Activated T-cell treated with anti-CD3 and anti-CD28 coated beads for 4 hours (primary cell): ENCODE measurements at places on chromosomes 7 and 10.
A peak's percentile ranks its signal among the peaks of the same experiment; 100 is the strongest.

DNA sequence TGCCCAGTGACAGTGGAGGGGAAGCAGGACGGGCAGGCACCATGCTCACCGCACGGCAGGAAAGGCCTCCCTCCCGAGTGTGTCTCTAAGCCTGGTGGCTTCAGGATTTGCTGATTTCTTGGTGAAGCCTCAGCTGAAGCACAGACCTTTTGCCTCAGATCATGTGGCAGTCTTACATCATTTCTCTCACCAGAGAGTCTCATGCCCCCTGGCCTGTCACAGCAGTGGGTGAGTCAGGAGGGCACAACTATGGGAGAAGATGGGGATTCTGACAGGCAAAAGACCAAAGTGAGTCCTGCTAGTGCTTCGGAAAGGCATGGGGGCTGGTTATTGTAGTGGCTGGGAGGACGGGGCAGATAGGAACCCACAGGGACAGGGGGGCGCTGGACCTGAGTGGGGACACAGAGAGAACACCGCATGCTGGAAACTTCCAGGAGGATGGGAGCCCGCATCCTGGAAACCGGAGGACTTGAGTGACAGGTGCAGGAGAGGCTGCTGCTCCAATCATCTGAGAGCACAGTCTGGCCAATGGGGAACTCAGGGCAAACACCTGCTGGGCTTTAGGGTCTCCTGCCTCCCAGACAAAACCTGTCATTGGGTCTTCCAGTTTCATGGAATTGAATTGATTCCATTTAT, 166.8 kb downstream of the ADARB2 start:
- DNase-seq: no peak

DNA sequence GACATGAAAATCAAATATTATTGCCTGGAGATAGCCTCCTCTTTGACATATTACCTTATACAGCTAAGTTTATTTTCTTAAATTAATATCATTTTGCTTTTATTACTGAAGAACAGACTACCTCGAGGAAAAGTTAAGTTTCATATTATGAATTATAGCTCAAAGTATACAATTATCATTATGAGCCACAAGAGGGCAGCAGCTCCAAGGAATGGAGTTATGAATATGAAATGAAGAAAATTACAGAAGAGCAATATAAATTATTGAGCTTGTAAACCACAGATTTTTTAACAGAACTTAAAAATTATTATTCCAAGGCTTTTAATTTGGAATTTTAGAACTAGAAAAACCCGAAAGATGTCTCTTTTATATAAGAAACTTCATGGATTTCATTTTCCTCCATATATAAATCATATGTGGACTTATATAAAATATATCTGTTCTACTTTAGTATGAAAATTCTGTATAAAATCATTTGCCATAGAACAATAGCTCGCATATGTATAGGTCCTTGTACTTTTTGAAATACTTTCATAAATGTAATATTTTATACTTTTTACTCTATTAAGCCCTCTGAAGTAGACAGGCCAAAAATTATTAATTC, 40.1 kb downstream of the IQUB start:
- peak; percentile 17 for DNase-seq

DNA sequence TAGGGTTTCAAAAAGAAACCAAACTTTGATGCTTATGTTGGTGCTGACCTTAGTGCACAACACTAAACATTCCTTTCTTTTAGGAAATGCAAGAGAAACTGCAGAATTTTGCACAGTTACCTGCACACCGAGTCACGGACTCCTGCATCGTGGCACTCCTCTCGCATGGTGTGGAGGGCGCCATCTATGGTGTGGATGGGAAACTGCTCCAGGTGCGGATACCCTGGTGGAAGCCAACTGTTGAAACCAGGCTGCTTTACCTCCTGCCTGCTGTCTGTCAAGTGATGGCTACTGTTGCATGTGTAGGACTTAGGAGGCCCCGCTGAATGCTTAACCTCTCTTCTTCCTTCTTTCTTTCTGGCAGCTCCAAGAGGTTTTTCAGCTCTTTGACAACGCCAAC, 11.7 kb downstream of the CASP2 start:
- peak; percentile 60 for DNase-seq

DNA sequence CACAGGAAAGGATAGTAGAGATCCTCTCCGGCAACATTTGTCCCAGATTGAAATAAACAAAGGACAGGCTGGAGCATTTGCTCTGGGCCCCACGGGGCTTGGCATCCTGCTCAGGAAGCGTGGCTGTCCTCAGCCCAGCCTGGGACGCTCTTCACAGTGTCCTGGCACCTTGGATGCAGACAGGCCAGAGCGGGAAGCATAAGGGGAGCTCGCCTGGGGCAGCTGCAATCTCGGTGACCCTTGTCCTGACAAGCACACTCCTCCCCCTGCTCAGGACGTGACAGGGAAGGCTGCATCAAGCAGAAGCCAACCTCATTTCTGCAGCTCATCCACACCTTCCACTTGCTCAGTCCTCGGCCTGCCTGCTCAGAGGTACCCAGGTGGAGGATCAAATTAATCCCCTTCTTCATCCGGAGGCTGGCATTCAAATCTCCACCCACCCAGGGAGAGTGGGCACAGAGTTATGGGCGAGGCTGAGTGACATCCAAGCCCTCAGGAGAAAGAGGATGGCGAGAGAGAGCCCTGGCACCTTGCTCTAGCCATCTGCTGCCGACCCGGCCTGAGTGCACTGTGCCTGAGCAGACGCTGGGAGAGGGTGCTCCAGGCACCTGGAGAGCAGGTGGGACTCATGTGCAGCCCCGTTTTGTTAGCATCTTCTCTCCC, 47.6 kb downstream of the ABRAXAS2 start:
- no peak for DNase-seq

- no peak for DNase-seq
Observed at GRCh38 chr10:125448596-125448995, 234.4 kb downstream of the TEX36 start.

DNA sequence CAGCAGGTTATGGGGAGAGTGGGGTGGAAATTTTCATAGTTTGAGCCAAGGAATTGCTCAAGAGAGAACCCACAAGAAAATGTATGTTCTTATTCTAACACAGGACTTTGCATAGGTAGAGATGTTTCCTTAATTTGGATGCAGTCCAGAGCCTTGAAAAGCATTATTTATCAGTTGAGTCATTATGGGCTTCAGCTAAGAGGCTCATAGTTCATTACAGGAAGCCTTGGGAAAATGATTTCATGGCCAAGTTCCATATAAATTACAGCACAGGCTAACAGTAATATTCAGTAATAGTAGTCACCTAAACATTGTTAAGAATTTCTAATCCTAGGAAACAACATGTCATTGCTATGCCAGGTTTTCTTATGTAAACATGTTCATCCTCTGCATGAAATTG, 131.1 kb upstream of the PTPRZ1 start:
- no peak for DNase-seq

DNA sequence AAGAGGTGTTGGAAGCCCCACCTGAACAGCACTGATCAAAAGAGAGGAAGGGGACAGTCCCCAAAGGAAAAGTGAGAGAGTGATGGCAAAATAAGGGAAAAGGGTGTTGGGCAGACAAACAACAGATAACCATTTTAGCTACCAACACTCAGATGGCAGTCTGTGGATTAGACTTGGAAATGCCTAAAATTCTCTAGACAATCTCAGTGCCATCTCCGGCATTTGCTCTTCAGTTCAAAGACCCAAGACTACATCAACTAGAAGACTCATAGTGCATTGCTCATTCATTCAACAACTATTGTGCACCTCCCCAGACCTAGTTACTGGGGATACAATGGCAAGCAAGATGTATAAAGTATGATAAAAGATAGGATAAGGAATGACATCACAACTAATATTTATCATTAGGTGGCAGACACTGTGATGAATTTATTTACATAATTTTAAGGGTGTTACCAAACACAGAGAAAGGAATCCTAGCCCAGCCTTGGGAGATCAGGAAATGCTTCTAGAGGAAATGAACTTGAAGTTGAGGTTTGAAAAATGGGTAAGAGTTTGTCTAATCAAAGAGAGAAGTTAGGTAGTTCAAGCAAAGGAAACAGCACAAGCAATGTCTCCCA, 109.3 kb upstream of the ARID5B start:
- no peak for DNase-seq
